Left hindlimb (tissue), 1 donor: ENCODE measurements at places on chromosomes 4 and X.

GRCh38 chr4:127448986-127449385 is 183.8 kb upstream of the INTU start:
- no peak for DNase-seq

DNA sequence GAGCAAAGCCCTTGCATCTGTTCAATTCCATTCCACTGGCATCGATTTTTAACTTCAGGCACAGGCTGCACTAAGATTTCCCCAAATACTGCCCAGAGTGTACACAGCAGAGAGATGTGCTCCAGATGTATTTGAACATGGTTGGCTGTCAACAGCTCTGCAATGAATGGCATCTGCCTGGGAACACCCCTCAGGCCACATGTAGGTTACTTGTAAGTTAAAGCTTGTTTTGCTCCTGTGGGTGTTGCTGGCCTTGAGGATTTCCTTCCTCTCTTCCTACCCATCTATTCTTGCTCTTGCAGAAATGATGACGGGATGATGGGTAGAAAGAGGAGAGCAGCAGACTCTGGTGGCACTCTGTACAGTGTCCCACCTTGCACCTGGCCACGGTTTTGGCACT is 69.3 kb upstream of the HELT start:
- DNase-seq, result no peak

DNA sequence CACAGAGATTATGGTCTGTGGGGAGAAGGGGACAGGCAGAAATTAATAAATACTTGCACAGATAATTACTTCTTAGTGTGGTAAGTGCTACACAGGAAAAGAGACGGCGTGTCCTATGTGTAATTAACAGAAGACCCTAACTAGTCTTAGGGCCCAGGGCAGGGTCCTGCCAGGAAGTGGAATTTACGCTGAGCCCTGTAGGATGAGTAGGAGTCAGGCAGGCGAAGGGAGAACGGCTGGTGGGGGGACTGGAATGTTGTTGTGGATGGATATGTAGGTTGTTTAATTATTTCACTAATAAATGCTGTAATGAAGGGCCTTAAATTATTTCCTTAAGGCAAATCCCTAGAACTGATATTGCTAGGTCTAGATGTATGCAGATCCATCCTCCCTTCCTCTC is 26.7 kb upstream of the MFAP3L start:
- DNase-seq, result no peak

DNA sequence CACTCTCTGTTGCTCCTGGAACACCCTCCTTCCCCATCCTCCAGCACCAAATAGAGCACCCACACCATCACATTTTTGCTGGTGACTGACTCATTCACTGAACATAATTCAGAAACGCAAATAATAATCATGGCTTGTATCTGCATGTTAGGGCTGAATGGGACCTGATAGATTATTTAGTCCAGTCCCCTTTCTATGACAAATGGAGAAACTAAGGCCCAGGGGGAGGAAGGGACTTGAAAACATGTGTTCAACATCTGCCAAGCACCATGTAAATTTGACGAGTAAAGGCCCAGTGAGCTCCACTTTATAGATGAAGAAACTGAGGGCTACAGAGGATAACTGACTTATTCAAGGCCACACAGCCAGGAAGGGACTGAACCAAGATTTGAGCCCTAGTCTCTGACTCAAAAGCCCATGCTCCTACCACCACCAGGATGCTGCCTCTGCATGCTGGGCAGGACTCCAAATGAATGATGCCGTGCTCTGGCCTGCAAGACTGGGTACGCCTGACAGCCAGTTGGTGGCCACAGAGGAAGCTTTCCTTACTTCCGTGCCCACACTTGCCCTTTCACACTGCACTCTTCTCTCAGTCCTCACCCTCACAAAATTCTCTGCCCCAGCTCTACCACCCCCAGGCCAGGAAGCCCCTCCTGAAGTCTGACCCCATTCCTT is 133.3 kb upstream of the PJA1 start:
- DNase-seq, result no peak

DNA sequence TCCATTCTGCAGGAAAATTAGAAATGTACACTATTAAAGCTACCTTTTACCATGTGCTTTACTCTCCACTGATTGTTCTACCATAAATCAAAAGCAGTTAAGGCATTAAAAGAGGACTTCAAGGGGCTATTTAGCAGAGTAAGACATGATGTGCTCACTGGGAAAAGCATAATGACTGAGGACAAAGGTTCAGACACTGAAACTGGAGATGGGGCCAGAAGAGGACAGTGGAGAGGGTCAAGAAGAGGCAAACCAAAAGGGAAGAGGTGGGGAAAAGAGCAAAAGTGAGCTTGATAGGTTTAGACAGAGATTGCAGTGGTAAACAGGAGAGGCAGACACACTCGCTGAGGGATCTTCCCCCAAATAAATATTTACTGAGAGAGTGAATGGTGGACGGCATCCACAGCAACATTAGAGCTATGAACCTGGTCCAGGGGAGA is 23.8 kb downstream of the SH3RF1 start:
- no peak for DNase-seq

DNA sequence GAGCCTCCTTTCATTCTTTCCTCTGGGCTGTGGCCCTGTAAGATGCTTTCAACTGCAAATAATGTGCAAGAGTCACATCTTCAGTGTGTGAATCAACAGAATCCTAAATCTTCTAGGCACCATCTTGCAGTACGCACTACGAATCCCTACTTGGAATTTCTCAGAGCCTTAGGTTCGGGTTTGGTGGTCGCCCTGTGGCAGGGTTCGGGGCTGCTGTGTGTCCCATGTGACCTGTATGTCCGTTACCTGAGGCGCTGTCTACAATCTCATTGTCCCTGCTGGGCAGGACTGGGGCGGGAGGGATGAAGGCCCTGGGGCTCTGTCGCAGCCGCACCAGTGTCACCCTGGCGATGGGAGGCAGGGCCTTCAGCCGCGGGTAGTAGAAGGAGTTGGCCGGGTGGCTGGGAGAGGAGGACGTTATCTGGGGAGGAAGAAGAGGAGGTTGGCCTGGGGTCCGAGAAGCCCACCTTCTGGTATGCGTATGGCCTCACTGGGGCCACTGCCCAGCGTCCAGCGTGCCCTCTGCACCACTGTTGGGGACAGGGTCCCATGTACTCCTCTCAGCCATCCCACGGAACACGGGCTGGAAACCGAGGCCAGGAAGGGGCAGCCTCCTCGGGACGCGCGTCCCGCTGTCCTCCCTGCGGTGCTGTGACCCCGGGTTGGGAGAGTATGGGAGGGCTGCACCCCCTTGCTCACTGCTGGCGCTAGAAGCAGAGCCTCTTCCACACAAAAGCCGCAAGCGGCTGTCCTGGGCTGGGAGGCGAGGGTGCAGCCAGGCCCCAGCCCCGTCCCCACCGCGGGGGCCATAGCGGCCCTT is 2.0 kb downstream of the SPON2 start:
- no peak for DNase-seq

- DNase-seq, result no peak
Observed at GRCh38 chrX:71541210-71542022, 8.5 kb downstream of the OGT start.

DNA sequence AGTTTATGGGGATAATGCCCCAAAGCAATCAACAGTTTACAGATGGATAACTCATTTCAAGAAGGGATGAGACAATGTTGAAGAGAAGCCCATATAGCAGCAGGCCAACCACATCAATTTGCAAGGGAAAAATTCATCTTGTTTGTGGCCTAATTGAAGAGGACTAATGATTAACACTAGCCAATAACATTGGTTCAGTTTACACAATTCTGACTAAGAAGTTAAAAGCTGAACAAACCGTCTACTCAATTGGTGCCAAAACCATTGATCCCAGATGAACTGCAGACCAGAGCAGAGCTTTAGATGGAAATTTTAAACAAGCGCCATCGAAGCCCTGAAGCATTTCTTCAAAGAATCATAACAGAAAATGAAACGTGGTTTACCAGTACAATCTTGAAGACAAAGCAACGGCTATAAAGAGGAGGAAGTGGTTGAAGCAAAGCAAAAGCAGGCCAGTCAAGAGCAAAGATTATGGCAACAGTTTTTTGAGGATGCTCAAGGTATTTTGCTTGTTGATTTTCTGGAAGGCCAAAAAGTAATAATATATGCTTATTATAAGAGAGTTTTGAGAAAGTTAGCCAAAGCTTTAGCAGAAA is 20.5 kb upstream of the BLTP1 start:
- DNase-seq, result no peak

DNA sequence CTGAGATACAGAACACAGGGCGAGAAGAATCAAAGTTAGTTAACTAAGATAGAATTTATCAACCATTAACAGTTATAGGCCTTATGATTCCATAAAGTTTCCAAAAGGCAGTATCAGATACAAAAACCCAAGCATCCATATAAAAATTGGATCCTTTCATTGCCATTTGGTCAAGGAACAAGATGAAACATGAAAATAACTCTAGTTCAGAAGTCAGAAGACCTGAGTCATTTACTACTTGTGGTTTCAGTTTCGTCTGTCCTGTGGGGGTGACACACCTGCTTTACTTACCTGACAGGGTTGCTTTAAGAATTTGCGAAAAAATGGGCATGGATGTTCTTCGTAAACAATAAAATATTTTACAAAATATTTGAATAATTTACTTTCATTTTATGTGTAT is 130.8 kb downstream of the ANAPC10 start:
- no peak for DNase-seq

- DNase-seq, result peak; percentile 78
Observed at GRCh38 chrX:19682712-19683331, 167.5 kb upstream of the MAP3K15 start.

DNA sequence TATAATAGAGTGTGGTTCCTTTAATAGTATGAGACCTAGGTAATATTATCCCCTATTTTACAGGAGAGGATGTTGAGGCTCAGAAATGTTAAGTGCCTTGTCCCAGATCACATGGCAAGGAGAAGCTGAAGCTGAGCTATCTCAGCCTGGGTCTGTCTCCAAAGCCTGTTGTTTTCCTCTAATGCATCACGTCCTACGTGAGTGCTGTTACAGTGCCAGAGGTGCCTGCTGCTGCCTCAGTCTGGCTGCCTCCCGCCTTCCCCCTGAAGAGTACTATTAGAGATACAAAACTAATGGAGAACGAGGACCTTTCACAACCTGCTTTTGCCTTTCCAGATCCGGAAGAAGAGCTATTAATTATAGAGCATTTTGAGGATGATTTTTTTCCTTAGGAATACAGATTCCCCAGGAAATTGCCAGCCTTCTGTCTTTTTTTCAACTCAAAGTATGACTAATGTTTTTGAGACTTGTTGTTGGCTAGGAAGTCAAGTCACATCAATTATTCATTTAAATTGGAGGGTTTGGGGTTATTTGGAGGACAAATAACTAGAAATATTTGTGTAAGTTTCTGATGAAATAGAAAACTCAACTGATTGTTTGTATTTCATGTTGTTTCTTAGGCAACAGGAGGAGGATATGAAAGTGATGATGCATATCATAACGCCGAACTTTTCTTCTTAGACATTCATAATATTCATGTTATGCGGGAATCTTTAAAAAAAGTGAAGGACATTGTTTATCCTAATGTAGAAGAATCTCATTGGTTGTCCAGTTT is 43.9 kb upstream of the MTMR1 start:
- DNase-seq, result no peak

GRCh38 chr4:41267997-41268396 is 11.3 kb downstream of the UCHL1 start:
- peak; percentile 36 for DNase-seq

- no peak for DNase-seq
Observed at GRCh38 chr4:137852326-137852725, 320.0 kb upstream of the PCDH18 start.

GRCh38 chrX:115642895-115643530 is 82.0 kb downstream of the PLS3 start:
- DNase-seq, result peak; percentile 42

DNA sequence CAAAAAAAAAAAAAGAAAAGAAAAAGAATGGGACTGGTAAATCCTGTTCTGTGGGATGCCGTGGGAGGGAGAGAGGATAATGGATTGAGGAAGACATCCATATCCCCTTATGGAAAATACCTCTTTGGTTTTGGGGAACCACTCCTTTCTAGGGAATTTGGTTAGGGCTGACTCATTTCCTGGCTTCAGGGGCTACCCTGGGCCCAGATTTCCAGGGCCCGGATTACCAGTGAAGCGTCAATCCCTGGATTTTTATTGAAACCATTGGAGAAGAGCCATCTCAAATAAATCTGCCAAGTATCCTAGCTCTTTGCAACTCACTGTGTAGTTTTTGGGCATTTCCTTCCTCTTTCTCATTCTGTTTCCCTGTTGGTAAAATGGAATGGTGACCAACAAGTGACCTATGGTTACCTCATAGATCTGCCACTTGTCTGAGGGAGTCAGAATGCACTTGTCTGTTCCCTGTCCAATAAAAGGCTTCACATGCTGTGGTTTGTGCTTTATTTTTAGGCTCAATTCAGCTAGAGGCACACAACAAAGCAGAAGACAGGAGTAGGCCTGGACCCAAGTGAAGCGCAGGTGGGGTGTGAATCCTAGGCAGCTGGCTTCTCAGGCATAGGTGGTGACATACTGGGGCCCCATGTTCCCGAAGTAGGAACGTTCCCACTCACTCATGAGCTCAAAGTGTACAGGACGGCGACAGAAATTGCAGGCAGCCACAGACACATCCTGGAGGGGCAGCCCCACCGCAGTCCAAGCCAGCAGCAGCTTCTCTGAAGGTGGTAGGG is 8.6 kb downstream of the APEX2 start:
- peak; percentile 33 for DNase-seq

GRCh38 chrX:22818061-22818460 is 181.7 kb upstream of the DDX53 start:
- no peak for DNase-seq

DNA sequence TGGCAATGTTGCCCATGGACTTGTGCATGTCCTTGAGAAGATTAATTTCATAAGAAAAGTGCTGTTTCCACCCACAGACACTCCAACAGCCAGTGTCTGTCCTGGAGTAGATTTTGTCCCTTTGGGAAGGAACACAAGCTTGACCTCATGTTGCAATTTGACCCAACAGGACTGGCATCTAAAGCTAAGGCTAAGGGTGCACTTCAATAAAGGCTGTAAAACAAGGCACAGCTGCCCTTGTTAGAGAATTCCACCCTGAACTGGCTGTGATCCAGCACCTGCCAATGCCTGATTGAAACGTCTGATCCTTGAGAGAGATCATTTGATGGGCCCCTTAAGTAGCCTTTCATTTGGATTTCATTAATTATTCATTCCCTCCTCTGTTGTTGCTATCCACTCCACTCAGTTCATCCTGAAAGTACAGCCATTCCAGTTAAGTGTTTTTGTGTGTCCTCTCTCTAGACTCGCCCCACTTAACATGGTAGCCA is 56.2 kb downstream of the CD99L2 start:
- DNase-seq, result no peak

DNA sequence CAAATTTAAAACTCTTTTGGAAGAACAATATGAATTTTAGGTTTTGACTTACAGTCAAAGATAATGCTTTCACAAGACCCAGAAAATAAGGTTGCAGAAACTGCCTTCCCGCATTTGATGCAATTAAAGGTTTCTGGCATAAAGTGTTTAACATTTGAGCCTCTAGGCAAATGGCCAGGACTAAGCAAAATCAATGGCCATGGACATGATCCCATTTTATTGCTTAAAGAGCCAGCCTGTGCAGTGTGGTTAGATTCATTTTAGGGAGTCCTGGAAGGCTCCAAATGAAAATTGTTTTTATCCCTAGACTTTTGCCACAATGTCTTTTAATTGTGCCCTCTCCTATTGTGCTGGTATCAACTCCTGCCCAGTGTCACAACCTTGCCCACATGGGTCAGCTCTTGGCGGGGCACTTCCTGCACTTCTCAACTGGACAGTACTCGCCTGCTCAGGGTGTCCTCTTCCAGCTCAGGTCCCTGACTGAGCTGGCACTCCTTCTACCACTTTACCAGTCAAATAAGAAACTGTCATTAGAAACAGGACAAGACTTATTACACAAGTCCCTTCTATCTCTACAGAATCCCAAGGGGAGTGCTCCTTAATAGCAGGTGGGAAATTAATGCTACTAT is 208.4 kb upstream of the NPY2R start:
- no peak for DNase-seq
